H9 (cell line): ENCODE measurements at places on chromosomes 7 and 10. TPM values are rescaled to one million over a fixed set of nuclear protein-coding genes. Genes with fewer than 3 reads are reported as not detected.

Gene TCAF2
- 0.04 TPM in 2 replicates for total RNA-seq

Gene NCF1
- total RNA-seq: 0.33 and 0.63 TPM in 2 replicates

Gene ODAD2
- total RNA-seq: 2.8 and 4.5 TPM in 2 replicates

Gene FRAT1
- 7.3 and 8.1 TPM in 2 replicates for total RNA-seq

- DNase-seq: no peak
- no peak overlapping the region for H3K4me3 ChIP-seq
- no peaks in the 10 kb centered on the region for H3K27me3 ChIP-seq
- H3K4me1 ChIP-seq: peaks cover 4% of the 10 kb centered on the region; the same call in 1 of the 2 replicates
- no peaks in the 10 kb centered on the region for H3K36me3 ChIP-seq
Measured at GRCh38 chr10:7084280-7085005, 326.4 kb downstream of the SFMBT2 start.

DNA sequence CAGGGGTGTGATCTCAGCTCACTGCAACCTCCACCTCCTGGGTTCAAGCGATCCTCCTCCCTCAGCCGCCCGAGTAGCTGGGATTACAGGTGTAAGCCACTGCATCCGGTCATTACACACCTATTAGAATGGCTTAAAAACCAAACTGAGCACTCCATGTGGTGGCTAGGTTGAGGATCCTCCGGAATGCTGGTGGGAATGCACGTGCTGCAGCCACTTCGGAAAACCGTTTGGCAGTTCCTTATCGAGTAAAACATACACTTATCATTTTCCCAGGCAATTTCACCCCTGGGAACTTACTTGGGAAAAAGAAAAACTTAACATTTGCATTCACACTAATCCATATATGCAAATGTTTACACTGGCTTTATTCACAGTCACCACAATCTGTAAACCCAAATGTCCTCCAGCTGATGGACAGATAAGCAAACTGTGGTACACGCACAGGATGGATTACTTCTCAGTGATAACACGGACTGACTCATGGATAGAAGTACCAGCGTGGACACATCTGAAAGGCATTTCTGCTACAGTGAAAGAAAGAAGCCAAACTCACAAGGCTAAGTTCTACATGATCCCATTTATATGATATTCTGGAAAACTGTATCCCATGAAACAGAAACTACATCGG lies 20.4 kb downstream of the RFC2 start:
- H3K27me3 ChIP-seq: no peaks in the 10 kb centered on the region
- H3K4me1 ChIP-seq: no peaks in the 10 kb centered on the region
- H3K4me3 ChIP-seq: no peak overlapping the region
- H3K27ac ChIP-seq: no peak overlapping the region
